ENCODE measurements at places on chromosomes 3 and 15. TPM values are rescaled to one million over a fixed set of nuclear protein-coding genes. Genes with fewer than 3 reads are reported as not detected.

GRCh38 chr3:66139415-66139814, 81.4 kb upstream of the SLC25A26 start:
- no peak for DNase-seq

TLR9 gene
- total RNA-seq = not detected

GPR27 gene
- 1.2 TPM for total RNA-seq

SKOR1 gene
- 0.25 TPM for total RNA-seq

DNA sequence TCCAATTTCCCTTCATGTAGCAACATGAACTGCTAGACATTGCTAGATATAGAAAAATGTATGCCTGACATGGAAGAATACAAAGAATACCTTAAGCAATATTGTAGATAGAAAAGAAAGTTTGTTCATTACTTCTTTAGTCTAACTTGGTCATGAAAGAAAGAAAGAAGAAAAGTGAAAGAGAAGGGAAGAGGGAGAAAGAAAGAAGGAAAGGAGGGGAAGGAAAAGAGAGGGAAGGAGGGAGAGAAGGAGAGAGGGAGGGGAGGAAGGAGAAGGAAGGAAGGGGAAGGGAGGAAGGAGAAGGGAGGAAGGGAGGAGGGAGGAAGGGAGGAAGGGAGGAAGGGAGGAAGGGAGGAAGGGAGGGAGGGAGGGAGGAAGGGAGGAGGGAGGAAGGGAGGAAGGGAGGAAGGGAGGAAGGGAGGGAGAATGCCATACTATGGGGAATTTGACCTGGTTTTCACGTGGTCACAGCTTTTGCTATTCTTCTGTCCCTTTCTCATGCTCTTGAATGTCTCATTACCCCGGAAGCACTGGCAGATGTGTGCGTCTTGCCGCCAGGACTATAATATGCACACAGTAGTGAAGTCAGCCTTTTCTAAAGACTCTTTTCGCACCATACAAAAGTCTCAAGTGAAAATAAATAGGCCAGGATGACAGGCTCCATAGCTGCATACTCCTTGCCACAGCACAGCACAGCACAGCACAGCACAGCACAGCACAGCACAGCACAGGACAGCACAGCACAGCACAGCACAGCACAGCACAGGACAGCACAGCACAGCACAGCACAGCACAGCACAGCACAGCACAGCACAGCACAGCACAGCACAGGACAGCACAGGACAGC, 78.2 kb downstream of the CHAC1 start:
- DNase-seq = no peak

ACTRT3 gene
- 1.7 TPM for total RNA-seq

DNA sequence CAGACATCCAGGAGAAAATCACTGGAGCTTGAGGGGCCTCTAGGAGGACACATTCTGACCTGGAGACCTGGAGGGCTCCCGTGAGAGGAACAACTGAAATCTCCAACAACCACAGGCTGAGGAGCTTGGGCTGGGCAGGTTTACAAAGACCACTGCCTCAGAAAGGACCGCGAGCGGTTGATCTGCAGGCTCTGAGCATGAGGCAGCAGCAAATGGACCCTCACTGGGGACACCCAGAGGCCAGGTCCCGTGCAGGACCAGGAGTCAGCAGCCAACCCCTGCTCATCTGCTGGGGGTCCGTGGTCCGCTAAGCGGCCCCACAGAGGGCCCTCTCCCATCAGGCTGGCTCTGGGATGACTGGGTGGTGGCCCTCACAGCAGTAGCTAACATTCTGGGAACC, 10.5 kb upstream of the EPHB3 start:
- DNase-seq = no peak

GRCh38 chr3:3927198-3927597, 128.0 kb downstream of the LRRN1 start:
- no peak for DNase-seq

- peak; percentile 85 for DNase-seq
These were observed 170.9 kb downstream of the ABHD5 start for GRCh38 chr3:43861635-43862034.
